ENCODE measurements at places on chromosomes 12 and 14. TPM values are rescaled to one million over a fixed set of nuclear protein-coding genes. Genes with fewer than 3 reads are reported as not detected.
A peak's percentile ranks its signal among the peaks of the same experiment; 100 is the strongest.

- no peak for DNase-seq
Measured at GRCh38 chr12:24066865-24067264, 117.4 kb upstream of the SOX5 start.

- DNase-seq, result no peak
Measured at GRCh38 chr12:127559349-127560040, 707.5 kb upstream of the TMEM132C start.

DNA sequence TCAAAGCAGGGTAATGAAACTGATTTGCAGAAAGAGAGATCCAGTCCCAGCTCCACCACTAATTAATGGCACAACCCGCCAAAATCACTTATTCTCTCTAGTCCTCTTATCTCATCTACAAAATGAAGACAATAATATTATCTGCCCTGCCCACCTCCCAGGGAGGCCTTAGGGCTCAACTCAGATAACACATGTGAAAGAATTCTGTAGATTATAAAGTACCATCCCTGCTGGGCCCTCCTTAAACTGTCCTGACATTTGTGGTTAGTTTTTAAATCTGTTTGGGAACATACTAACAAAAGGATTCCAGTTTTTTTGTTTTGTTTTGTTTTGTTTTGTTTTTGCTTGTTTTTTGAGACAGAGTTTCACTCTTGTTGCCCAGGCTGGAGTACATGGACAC lies 7.3 kb downstream of the POMT2 start:
- no peak for DNase-seq

GRCh38 chr12:45419317-45419814 lies 203.5 kb downstream of the ANO6 start:
- DNase-seq, result no peak

GRCh38 chr12:52244615-52244994 lies 11.6 kb downstream of the KRT7 start:
- DNase-seq, result peak; percentile 49

DNA sequence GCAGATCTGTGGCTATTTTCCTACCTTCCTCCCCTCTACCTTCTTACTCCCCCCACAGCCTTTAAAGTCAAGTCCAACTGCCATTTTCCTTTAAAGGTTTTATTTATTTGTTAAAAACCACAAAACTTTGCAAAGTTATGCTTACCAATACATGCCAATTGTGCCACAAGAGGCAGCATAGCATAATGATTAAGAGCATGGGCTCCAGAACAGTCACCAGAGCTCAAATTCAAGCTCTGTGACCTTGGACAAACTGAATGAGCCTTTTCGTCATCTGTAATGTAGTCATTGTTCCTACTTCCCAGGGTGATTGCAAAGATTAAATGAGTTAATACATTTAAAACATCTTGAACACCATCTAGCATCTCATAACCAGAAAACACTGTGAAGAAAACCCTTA lies 13.0 kb upstream of the FMNL3 start:
- no peak for DNase-seq

- DNase-seq, result no peak
Measured at GRCh38 chr14:39034481-39035296, 68.3 kb downstream of the SEC23A start.

Gene EML5
- 0.24 TPM for total RNA-seq
